ENCODE measurements at places on chromosomes 4 and X. TPM values are rescaled to one million over a fixed set of nuclear protein-coding genes. Genes with fewer than 3 reads are reported as not detected.
A peak's percentile ranks its signal among the peaks of the same experiment; 100 is the strongest.

LGI2 gene
- 4.8 TPM for total RNA-seq

DIPK2B gene
- 0.21 TPM for total RNA-seq

TCEAL4 gene
- total RNA-seq = 77.6 TPM

CSN1S1 gene
- not detected for total RNA-seq

GRCh38 chr4:123812066-123812390 lies 415.4 kb downstream of the SPRY1 start:
- peaks cover 14% of the 10 kb centered on the region for H3K4me1 ChIP-seq
- no peak overlapping the region for H3K27ac ChIP-seq
- H3K36me3 ChIP-seq = no peaks in the 10 kb centered on the region
- no peak for DNase-seq
- H3K27me3 ChIP-seq = no peaks in the 10 kb centered on the region

- H3K27ac ChIP-seq = no peak overlapping the region
- H3K36me3 ChIP-seq = no peaks in the 10 kb centered on the region
- H3K4me1 ChIP-seq = no peaks in the 10 kb centered on the region
- DNase-seq = no peak
- no peak overlapping the region for H3K4me3 ChIP-seq
Observed at GRCh38 chr4:12186526-12186925, 757.8 kb upstream of the HS3ST1 start.

DNA sequence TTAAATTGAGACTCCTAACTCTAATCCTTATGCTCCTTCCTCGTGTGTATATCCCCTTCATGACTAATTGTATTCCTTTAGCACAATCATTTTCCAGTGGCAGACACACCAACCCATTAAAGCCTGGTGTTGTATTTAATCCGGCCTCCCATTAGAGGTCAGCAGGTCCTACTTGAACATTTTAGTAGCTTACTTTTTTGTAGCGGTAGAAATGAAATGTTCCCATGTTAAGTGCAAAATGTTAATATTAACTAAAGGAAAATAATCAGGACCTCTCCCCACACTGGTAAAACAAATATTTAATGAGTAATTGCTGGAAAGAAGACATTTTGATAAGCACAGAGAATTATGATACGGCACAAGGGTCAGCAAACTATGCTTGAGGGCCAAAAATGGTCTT lies 3.4 kb downstream of the RAB33B start:
- H3K4me1 ChIP-seq = peaks cover 10% of the 10 kb centered on the region
- no peaks in the 10 kb centered on the region for H3K27me3 ChIP-seq
- DNase-seq = no peak

DNA sequence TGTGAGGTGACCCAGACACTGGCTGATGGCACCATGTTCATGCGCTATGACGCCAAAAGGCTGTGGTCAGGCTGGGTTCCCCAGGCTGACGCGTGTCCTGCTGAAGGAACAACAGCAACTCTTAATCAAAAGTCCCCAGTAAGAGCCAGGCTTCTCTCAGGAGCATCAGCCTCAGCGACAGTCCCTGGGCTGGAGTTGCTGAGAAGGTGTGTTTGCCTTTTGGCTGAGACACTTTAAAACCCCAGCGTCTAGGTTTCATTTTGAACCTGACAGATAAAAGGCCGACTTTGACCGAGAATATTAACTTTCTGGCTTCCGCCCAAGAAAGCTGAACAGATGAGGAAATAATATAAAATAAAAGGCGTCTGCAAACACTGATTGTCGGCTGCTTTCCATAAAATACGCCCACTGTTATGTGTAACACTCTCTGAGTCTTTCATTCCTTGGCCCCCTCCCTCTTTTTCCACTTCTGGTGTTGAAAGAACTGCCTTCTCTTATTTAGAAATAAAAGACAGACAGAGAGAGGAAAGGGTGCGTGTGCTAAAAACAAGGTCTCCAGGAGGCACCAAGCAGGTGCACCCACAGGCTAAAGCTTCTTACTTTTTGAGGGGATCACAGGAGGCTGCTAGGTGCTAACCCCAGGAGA lies 373.6 kb downstream of the MID1IP1 start:
- H3K4me3 ChIP-seq = no peak overlapping the region
- no peaks in the 10 kb centered on the region for H3K27me3 ChIP-seq
- no peak for DNase-seq
- peaks cover 9% of the 10 kb centered on the region for H3K4me1 ChIP-seq
- peak overlapping the region; percentile 28 for H3K27ac ChIP-seq
